Naive thymus-derived CD8-positive, alpha-beta T cell (primary cell): ENCODE measurements at places on chromosomes 4 and X. TPM values are rescaled to one million over a fixed set of nuclear protein-coding genes. Genes with fewer than 3 reads are reported as not detected.

The DACH2 gene
- total RNA-seq: not detected

GRCh38 chrX:54248309-54248708, 65.3 kb upstream of the FAM120C start:
- DNase-seq: no peak

GRCh38 chrX:136710325-136710951, 62.5 kb downstream of the CD40LG start:
- no peak for DNase-seq

The IL3RA gene
- not detected for total RNA-seq

GRCh38 chr4:56603297-56603696, 77.8 kb downstream of the HOPX start:
- DNase-seq: no peak

The ARX gene
- not detected for total RNA-seq

The ARR3 gene
- not detected for total RNA-seq

GRCh38 chrX:153688911-153689590, 1.3 kb downstream of the SLC6A8 start:
- DNase-seq: no peak

The DMRTC1B gene
- total RNA-seq: 1.9 TPM

GRCh38 chr4:113057891-113058290, 8.4 kb downstream of the ANK2 start:
- no peak for DNase-seq

GRCh38 chr4:143784567-143784966, 84.1 kb upstream of the FREM3 start:
- no peak for DNase-seq

The MAP7D3 gene
- total RNA-seq: 7.7 TPM

The CTSO gene
- total RNA-seq: 15.2 TPM

DNA sequence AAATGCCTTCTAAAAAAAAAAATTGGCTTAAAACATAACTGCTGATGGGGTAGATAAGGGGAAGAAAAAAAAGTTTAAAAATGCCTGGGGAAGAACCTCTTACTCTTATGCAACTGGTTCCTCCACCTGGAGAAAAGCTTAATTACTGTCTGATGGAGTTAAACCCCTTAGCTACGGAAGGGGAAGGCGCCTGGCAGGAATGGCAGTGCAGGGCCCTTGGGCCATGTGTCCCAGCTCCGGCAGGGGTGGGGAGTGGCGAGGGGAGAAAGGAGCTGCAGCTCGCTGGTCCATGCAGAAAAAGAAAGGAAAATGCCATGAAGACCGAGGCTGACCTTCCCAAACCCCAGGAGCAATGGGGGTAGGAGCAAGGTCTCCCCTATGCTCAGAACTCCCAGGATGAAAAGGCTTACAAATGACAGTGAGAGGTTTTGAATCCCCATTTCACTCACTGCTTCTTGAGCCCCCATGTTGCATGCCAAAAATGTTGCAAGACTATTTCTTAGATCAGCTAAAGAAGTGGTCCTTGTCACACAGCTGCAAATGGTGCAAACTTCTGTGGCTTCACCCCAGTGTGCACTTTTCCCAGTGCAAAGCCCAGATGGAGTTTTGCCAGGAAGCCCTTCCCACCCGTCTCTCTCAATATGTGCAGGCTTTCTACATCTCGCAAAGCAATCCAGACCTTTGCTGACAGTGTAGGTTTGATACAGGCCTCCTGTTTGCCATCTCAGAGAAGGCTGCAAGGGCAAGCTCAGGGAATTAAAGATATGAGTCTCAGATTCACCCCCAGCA, 204.8 kb upstream of the CT83 start:
- no peak for DNase-seq

The PRICKLE3 gene
- total RNA-seq: 8.5 TPM

DNA sequence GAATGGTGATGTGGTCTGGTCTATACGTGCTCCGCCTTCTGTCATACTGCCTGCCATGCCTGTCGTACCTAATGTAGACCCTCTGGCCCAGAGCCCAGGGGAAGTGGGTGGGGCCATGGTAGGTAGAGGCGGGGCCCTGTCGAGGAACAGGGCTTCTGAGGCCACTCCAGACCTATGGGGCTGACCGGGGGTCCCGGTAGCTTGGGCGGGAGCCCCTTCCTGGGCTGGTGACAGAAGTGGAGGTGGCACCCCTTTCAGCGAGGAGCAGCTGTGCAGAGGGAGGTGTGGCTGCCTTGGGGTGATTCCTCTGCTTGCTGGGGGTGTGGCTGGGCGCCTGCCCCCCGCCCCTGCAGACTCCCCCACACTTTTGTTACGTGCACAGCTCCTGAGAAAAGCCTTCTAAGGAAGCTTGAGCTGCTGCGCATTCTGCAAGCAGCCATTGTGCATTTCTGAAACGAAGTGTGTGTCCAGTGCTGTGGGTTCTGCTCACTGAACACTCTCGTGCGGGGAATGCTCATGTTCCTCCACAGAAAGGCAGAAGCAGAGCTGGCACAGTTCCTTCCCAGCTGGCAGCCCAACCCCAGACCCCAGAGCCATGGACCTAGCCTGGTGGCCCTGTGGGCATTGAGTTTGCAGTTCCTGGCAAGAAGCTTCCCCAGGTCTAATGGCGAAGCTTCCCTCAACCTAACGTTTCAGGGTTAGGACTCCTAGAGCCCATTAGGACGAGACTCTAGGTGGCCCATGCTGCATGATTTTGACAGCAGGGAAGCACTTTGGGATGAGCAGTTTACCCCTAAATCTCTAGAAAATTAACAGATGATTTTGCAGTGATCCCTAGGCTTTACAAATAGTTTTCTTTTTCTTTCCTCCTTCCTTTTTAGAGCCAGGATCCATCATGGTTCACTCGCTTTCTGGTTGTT, 72.7 kb upstream of the HGFAC start:
- no peak for DNase-seq

The FAM47A gene
- not detected for total RNA-seq

The HPGD gene
- total RNA-seq: 7.5 TPM
